Activated CD8-positive, alpha-beta T cell treated with anti-CD3 and anti-CD28 coated beads, Interleukin-2, amount 10 ng/mL, durations not matched to agents 7 days and 5 days (primary cell): ENCODE measurements at places on chromosomes 2 and 18. TPM values are rescaled to one million over a fixed set of nuclear protein-coding genes. Genes with fewer than 3 reads are reported as not detected.

DPP4 gene
- total RNA-seq: 158 TPM

GRCh38 chr2:51093016-51093415 is 61.1 kb upstream of the NRXN1 start:
- no peak for DNase-seq

DNA sequence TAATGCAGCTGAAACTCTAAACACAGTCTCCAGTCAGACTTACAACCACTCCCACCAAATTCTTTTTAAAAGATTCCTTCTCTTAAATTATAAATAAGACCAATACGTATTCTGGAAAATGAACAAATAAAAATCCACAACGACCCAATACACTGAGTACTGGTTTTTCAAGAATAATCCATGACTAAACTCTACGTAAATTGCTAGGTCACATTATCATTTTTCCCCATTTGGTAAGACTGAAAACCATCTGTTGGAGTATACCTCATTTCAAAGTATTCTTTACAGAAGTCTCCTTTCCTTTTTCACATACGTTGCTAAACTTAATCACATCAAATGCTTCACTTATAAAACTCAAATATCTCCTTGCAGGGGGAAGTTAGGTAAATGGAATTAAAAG is 6.0 kb downstream of the ZNF516 start:
- no peak for DNase-seq

- peak; percentile 47 for DNase-seq
Observed at GRCh38 chr2:38602136-38602731, 494 bp downstream of the HNRNPLL start.

DNA sequence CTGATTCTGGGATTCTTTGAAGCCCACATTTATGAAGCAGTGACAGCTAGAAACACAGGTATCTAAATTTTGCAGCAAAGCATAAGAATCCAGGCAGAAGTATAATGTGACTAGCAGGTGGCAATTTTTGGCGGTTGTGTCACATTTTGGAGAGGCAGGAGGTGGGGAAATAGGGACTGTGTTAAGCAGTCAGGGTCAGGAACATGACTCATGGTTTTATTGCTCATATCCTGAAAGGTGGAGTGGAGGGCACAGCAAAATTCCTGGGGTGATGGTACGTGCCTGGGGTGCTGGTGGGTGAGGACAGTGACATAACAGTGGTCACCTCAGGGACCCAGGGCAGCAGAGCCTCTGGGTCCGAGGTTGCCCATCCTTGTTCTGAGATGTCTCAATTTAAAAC is 63.5 kb upstream of the TTN start:
- no peak for DNase-seq

UGT1A3 gene
- not detected for total RNA-seq

- DNase-seq: no peak
Observed at GRCh38 chr2:144261336-144261735, 258.6 kb downstream of the ZEB2 start.

DNA sequence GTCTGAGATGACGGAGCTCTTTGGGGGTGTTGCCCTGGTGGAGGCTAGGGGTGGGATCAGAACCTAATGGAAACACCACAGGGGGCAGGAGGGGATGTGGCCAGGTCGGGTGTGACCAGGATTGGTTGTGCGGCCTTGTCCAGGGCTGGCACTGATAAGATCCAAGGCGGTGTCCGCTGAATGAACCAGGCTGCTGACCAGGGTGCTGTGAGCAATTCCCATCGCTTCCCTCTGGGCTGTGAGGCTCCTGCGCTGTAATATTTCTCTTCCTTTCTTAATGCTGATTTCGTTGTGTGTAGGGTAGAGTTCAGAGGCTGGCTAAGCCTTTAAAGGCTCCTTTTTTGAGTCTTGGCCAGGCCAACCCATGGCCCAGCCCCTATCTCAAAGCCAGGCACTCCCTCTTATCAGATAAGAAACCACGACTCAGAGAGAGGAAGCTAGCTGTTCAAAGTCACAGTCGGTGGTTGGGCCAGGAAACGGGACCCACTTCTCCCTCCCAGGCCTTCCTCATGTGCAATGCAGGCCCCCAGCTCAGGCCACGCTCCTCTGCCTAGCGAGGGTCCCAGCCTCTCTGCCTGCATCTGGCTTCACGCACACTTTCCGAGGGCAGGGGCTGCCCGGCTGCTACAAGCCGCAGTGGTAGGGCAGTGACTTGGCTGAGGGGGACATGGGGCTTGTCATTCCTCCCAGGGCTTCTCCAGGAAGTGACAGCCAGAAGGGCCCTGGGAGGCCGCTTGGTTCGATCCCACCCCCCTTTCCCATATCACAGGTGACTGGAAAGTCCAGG is 26.0 kb upstream of the FOSL2 start:
- peak; percentile 86 for DNase-seq

DNA sequence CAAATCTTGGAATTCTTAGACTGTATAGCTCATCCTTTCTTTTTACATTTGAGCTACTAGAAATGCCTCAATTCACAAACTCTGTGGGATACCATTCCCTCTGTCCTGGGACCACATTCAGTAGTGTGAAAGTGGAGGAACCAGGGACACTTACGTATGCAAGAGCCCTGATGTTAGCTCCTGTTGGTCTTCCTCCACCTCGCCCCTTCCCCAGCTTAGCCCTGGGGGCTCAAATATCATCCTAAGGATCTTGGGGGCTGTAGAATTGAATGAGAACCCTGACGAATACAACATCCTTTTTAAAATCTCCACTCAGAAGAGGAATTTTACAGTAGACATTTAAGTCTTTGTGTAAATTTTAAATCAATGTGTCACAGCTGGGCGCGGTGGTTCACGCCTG is 65.2 kb upstream of the RAPH1 start:
- no peak for DNase-seq

- DNase-seq: no peak
Observed at GRCh38 chr2:19848952-19849351, 52.8 kb downstream of the TTC32 start.

TACR1 gene
- not detected for total RNA-seq

- DNase-seq: peak; percentile 66
Observed at GRCh38 chr2:15636972-15637785, 45.5 kb downstream of the DDX1 start.

DNA sequence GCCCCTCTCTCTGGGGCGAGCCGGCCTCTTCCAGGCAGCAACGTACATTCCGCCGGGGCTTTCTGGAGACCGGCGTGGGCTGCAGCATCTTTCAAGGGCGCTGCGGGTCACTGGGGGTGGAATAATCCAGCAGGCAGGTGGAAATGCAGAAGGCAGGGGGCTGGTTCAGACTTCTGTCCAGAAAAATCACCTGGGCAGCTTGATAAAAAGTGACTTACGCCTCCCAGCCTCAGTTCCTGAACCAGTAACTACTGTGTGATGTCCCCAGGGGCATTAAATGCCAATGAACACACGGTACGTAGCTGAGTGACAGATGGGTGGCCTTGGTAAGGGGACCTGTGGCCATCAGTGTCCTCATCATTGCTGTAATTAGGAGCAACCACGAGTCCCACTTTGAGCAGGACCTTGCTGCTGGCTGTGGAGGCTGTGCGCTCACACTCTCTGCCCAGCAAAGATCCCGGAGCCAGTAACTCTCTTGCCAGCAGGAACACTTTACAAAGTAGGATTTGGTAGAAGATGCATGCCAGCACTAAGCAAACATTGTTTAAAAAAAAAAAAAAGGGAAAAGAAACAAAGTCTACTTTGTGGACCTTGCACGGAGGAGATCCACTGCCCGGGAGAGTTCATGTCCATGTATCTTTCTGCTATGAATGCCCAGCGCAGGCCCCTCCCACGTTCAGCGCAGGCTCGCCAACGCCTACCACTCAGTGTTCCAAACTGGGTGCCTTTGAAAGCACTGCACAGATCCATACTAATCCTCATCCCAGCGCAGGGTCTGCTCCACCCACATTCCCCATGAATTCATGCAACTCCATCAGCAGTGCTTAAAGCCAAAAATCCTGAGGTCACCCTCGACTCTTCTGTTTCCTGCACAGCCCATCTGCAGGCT is 177.3 kb downstream of the HDAC4 start:
- DNase-seq: no peak

- DNase-seq: peak; percentile 9
Observed at GRCh38 chr2:64414736-64415435, 39.1 kb upstream of the LGALSL start.

RNF149 gene
- total RNA-seq: 64.2 TPM

DNA sequence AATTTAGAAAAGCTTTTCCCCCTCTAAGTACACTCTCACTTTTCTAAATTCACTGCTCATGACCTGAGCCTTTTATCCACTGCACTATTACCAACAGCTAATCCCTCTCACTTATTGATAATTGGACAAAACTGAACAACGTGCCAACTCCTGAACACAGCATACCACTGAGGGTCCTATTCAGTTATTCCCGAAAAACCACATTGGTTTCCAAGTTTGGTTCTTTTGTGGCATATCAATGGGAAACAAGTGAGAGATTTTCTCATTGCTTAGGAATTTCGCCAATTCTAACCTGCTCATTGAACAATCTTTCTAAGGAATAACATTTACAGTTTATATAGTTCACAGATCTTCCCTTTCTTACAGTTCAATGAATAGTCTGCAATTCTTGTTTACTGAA is 977.4 kb downstream of the TMEM182 start:
- DNase-seq: no peak

GRCh38 chr2:233433794-233434193 is 79.5 kb downstream of the DGKD start:
- no peak for DNase-seq

GRCh38 chr2:150486539-150487484 is 655 bp downstream of the RND3 start:
- no peak for DNase-seq

SLC16A14 gene
- 0.63 TPM for total RNA-seq

- DNase-seq: no peak
Observed at GRCh38 chr2:130872741-130873125, 36.0 kb downstream of the ARHGEF4 start.

DNA sequence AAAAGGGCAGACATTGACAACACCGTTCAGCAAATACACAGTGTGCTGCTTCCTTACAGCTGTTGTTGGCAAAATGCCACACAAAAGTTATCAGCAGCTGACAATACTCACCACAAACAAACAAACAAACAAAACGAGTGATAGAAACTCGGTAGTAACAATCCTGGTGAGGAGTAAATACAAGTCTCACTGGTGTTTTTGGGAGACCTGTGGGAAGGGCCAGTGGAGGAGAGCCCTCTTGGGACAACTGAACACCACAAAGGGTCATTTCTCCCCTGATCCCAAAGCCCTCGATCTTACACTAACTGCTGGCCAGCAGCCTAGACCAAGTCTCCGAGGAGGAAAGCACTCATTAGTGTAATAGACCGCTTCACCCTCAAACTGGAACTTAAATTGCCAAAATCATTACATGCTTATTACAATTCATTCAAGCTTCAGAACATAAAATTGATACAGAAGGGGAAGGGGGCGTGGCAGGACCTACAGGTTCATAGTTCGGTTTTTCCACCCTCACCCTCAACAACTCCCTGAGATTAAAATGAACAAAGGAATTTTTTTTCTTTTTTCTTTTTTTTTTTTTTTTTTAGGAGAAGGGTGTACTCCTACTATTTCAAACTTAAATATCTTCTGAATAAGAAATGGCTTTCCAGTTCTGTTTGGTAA is 5.0 kb downstream of the AP1S3 start:
- no peak for DNase-seq

UGT1A4 gene
- total RNA-seq: not detected

UBE2F gene
- 70.2 TPM for total RNA-seq

FZD7 gene
- 0.08 TPM for total RNA-seq

- DNase-seq: no peak
Observed at GRCh38 chr2:161423421-161424393, 7.6 kb downstream of the TBR1 start.

FHL2 gene
- 2.2 TPM for total RNA-seq
